Memory B cell (primary cell): ENCODE measurements at places on chromosomes 13 and 19.

DNA sequence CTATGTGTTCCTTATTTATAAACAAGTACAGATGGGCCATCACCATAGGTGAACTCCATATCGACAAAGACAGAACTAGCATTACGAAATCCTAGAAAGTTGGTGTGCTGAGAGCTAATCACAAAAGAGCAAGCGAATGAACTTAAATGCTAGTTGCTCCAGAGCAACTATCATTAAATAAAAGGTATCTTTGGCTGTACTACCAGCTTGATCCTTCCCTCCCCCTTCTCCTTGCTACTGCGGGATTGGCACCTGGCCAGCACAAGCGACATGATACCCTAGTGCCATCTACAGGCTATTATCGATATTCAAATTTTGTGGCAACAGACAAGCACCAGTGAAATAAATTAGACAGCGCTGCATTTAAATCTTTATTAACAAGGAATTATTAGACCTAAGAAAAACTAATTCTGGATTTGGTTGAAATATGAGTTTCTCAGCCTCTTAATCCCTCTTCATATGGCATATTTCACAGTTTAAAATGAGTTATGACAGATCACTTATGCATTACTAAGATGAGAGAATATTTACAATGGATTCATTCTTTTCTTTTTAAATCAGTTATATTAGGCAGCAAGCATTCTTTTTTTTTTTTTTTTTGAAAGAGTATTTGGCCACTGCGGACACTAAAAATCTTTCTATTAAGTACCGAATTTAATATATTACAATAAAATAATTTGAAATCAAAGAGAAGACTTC is 5.8 kb downstream of the PCDH9 start:
- DNase-seq: peak; percentile 31

- DNase-seq: no peak
Observed at GRCh38 chr19:51750400-51751094, 1.1 kb downstream of the FPR1 start.

GRCh38 chr13:58300974-58301681 is 669.6 kb downstream of the PCDH17 start:
- no peak for DNase-seq

DNA sequence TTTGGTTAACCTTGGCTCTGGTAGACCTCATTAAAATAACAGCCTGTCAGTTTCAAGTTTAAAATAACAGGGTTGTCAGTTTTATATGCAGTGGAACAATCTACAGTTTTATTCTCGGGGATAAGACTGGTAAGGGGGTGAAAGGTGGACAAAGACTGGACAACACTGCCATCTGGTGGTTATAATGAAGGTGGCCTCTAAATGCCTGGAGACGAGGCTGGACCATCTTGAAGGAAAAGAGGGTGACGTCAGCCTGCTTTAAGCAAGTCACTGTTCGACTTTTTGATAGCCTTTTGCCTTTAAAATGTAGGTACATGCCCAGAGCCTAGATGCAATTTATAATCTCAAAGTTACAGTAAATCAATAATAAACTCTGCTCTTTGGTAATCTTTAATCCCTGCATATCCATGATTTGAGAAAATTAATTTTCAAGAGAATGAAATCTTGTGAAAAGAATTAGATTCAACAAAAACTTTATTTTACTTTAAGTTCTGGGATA is 117.0 kb downstream of the DCT start:
- DNase-seq: peak; percentile 45

DNA sequence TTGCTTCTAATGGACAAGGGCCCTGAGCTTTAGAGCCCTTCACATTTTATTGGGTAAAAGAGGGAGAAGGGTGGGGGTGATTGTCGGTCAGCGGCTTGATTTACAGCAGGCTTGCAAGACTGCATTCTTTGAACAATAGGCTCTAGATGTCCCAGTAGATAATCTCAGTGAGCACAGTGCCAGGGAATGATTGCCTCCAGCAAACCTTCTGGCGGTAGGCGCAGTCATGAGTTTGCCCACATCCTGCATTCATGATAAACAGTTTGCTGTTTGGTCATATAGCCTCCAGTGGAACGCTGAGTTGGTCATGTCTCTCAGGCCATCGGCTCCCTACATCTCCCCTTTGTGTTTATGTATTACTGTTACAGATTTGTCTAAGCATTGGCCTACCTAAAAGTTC is 12.6 kb downstream of the ZNF528 start:
- no peak for DNase-seq

DNA sequence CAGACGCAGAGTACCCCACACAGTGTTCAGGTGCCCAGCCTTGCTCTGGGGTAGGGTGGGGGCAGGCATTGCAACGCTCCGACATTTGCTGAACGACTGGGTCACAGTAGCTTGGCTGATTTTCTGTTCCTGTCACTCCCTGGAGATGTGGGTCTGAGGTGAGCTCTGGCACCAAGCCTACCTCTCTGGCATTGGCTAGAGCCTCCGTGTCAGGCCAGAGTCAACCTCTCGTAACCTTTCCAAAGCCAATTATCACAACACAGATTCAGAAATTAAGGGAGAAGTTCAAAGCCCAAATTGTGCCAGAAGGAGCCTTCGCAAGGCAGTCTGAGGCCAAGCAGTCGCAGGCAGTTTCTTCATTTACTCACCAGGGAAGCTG is 117.2 kb downstream of the IRS2 start:
- DNase-seq: no peak

GRCh38 chr19:54916822-54917221 is 10.9 kb downstream of the NCR1 start:
- no peak for DNase-seq

DNA sequence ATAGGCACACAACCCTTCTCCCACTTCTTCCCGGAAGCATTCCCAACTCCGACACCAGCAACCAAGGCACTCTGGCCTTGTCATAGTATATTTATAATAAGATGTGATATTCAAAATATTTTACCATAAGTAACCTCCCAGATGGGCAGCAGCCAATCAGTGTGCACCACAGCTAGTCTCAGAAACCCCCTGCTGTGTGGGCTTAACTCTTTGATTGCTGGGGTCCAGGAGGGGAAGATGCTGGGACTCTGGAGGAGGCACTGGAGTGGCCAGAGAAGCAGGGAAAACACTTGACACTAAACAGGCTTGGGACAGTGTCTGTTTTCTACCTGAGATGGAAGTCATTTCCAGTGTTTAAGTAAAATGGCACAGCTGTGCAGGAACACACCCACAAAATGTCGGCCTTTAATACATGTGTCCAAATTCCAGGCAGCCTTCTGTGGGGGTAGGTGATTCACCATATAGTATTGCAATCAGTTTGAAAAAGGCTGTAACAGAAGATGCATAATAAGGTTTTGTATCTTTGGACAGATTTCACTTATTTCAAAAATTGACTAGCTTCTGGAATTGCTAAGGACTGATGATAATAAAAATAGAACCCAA is 100.7 kb downstream of the MBNL2 start:
- DNase-seq: no peak

DNA sequence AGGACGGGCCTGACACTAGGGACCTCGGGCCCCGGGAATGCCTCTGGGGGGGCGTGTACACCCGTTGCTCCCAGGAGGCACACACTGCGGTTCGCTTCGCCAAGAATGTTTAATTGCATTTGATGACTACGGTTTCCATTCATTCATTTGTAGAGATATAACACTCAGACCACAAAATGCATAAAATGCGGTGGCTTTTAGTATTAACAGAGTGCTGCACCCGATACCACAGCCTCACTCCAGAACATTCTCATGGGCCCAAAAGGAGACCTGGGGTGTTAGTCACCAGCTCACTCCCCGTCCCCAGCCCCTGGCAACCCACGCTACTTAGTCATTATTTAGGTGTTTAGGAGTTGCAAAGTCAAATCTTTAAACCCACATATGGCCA is 21.8 kb downstream of the HCN2 start:
- DNase-seq: no peak

DNA sequence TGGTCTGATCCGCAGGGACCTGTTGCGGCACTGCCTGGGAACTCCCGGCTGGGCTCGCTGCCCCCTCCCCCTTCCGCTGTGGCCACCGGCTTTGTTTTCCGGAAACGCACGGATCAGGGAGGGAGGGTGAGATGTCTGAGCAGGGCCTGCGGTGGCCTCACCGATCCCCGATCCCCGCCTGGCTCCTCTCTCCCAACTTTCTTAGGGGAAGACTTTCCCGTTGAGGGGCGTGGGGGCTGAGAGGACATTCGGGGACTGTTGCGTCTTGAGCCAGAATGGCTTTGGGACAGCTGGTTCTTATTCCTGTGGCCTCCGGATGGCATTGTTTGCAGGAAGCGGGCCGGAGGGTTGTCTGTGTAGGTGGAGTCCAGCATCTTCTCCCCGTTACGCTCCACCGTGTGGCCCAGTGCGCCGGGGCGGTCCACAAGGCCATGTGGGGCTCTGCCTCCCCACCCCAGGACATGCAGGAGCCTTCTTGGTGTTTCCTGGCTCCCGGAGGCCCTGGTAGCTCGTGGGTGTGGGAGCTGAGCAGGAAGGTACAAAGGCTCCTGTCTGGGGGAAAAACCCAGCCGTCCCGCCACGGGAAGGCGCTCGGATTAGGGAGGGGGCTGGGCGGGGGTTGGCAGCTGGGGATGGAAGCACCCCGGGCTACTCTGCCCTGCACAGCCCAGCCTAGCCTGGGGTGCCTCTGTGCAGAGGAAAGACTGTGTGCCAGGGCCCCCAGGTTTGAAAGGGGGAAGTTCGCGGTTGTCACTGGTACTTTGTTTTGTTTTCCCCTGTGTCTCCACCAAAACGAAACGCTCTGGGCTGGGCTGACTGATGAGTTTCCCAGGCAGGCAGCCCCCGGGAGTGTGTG is 1.3 kb downstream of the CSNK1G2 start:
- peak; percentile 70 for DNase-seq

DNA sequence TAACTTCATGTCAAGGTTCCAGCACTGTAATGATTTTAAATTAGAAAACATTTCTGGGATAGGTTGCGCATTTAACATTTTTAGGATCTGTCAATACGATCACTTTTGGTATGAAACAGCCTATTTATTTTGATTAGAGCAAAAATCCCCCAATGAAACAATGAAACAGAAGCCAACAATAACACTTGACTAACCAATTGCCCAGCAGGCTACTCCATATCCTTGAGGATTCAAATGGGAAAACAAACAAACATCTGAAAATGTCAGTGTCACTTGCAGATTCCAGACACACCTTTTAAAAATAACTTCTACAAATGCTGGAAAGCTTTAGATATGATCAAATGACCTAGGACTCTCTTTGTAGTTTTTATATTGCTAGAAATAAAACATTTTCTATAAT is 1412.5 kb upstream of the PRR20A start:
- no peak for DNase-seq
